Globus pallidus (tissue), 1 donor: ENCODE measurements at places on chromosomes 13 and 19.

GRCh38 chr19:32464279-32464678, 58.7 kb downstream of the DPY19L3 start:
- no peak for DNase-seq

- DNase-seq: no peak
Observed at GRCh38 chr13:98507282-98507797, 69.6 kb downstream of the STK24 start.

DNA sequence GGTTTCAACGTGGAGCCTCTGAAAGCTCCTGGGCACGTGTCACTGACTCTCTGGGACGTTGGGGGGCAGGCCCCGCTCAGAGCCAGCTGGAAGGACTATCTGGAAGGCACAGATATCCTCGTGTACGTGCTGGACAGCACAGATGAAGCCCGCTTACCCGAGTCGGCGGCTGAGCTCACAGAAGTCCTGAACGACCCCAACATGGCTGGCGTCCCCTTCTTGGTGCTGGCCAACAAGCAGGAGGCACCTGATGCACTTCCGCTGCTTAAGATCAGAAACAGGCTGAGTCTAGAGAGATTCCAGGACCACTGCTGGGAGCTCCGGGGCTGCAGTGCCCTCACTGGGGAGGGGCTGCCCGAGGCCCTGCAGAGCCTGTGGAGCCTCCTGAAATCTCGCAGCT, 2.3 kb downstream of the ARL11 start:
- DNase-seq: no peak

- DNase-seq: no peak
Observed at GRCh38 chr19:33933931-33934330, 137.3 kb downstream of the KCTD15 start.

GRCh38 chr13:99698010-99698815, 196.9 kb downstream of the TM9SF2 start:
- no peak for DNase-seq
